ENCODE measurements at places on chromosomes 5 and 9.

GRCh38 chr5:96114736-96115135, 153.1 kb upstream of the ELL2 start:
- no peak for DNase-seq

DNA sequence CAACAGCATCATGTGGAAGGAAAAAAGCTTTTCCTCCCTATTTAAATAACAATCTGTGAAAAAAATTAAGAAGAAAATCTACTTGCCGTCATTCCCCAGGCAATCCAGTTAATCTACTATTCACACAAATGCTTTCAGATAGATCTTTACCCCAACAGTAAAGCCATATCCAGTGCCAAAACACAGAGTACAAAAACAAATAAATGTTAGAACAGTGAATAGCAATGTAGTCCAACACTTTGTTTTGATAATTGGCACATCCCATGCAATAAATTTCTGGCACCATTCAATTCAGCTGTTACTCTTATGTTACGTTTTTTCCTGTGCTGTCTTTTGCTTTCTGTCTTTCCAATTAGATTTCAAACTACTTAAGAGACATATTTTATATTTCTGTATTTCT, 2245.5 kb upstream of the WWC1 start:
- DNase-seq, result no peak

GRCh38 chr9:124212381-124213050, 45.2 kb upstream of the NEK6 start:
- DNase-seq, result no peak

DNA sequence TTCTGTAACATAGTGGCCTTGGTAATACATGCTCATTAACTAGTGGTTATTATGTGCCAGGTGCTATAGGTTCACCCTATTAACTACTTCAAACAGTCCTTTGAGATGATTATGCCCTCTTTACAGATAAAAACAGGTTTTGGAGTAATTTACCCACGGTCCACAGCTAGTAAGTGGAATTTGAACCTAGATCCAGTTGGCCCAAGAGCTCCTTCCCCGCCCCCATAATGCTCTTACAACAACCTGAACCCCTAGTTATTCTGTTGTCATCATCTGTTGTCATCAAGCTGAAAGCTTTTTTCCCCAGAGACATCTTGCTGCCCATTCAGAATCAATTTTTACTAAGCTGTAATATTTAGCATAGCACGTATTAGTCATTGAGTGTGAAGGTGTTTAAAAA, 23.2 kb downstream of the XPA start:
- DNase-seq, result no peak

GRCh38 chr9:82650368-82650767, 412.6 kb downstream of the RASEF start:
- no peak for DNase-seq

GRCh38 chr5:160133071-160133917, 14.0 kb upstream of the PWWP2A start:
- no peak for DNase-seq
